ENCODE measurements at places on chromosomes 2 and 18.

DNA sequence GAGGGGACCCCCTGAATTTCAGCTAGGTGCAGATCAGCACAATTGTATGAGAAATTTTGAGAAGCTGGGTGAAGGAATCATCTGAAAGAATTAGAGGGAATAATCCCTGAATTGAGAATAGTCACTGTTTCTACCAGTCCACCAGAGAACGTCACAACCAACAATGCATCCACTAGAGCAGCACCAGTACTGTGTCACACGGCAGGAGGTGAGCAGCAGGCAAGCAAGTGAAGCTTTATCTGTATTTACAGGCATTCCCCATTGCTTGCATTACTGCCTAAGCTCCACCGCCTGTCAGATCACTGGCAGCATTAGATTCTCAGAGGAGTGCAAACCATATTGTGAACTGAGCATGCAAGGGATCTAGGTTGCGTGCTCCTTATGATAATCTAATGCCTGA is 40.7 kb downstream of the GDF7 start:
- no peak for DNase-seq

DNA sequence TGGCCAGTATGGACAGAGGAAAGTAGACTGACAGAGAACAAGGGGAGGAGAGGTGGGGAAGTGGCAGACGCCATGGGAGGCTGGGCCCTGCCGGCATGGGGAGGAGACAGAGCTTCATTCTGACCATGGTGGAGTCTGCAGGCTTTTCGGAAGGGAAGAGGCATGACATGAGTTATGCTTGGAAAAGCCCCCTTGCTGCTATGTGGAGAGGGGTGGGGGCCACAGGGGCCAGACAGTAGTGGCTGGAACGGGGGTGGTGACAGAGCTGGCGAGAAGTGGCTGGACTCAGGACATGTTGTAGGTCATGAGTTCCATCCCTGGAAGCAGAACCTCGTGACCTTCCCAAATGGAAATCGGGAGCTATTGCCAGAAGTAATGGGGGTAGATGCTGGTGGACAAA is 66.7 kb upstream of the DAPL1 start:
- no peak for DNase-seq

GRCh38 chr2:139836769-139837168 is 1056.6 kb upstream of the NXPH2 start:
- DNase-seq, result no peak

DNA sequence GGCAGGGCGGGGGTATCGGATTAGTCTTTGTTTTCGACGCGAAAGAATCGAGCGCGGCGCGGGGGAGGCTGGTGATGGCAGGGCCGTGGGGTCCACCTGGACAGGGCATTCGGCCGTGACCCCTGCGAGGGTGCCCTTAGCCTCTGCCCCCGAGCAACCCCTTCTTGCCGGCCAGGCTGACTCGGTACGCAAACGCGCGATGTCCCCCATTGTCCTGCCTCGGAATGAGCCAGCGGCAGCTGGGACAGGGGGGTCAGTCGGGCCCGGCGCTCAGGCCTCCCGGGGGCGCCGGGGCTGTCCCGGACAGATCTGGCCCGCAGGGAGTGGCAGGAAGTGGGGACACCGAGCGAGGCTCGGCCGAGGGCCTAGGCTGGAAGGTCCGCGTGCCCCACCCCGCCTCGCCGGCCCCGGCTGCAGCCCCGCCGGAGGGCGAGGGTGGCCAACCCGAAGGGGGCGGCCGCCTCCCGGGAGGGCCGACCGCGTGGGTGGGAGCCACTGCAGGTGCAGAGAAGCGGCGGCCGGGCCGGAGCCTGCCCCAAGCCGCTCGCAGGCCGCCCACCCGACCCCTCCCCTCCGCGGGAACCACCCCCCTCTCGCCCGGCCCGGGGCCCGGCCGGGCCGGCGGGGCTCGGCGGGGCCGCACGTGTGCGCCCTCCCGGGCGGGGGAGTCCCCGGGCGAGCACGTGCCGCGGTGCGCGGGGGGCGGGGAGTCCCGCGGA is at the start of gene TET3:
TSS of gene TET3 (plus strand) at position 708 of the 719 bp plus-strand sequence. CDS start 1,494 bp downstream, outside the sequence.
- no peak for DNase-seq

DNA sequence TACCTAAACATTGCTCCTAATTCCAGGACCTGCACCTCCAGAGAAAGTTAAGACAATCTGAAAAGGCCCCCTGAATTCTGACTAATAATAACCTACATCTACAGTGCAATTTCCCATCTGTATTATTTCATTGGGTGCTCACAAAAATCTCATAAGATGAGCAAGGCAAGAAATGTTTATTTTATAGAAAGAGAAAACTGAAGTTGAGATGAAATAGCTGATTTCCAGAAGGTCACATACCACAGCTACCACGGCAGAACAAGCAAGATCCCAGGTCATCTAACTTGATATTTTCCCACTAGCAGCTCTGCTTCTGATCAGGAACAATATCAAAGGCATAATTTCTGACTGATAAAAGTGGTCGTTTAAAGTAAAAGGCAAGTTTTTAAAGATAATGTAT is 105.8 kb upstream of the COL5A2 start:
- DNase-seq, result no peak

DNA sequence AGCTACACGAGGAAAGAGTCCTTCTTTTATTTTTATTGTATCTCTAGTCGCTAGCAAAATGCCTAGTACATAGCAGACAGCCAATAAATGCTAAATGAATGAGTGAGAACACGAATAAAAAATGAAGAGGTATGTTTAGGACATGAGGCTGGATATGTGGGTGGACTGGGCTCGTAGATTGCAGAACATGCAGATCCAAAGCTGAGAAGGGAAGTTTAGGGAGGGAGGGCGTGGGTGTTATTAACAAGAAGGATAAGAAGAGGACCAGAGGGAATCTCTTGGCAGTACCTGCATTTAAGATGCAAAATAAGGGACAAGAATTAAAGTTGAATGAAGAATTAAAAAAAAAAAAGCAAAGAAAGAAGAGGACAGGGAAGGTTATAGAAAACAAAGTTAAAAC is 161.1 kb downstream of the MAP2 start:
- no peak for DNase-seq

Data from NCI-H2029 treated with DMSO at 0.1 percent for 48 hours (cell line).